ENCODE measurements at places on chromosomes 12 and 14.

- DNase-seq: no peak
Measured at GRCh38 chr14:100893760-100894159, 9.8 kb downstream of the RTL1 start.

DNA sequence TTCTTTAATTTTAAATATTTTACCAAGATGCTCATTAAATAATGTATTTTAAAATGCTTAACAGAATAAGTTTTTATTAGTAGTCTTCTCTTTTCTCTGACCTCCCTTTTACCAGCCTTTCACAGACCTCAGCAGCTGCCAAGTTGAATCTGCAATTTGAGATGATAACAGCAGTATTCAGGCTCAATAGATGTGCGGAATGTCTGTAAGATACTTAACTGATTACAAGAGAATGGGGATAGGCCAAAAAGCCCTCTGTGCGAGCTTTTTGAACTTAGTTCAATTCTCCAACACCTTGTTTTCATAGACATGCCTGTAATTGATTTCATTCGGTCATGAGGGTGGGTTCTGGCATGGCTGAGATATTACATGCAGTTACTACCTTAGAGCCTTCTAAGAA lies 277.2 kb downstream of the TMTC2 start:
- DNase-seq: no peak

GRCh38 chr12:579420-580110 lies 83.7 kb downstream of the NINJ2 start:
- DNase-seq: no peak

- DNase-seq: no peak
Measured at GRCh38 chr12:8519171-8519570, 5.9 kb downstream of the CLEC4D start.

- DNase-seq: no peak
Measured at GRCh38 chr14:61266436-61266835, 14.7 kb downstream of the TMEM30B start.

- no peak for DNase-seq
Measured at GRCh38 chr12:1862973-1863372, 42.6 kb downstream of the LRTM2 start.

DNA sequence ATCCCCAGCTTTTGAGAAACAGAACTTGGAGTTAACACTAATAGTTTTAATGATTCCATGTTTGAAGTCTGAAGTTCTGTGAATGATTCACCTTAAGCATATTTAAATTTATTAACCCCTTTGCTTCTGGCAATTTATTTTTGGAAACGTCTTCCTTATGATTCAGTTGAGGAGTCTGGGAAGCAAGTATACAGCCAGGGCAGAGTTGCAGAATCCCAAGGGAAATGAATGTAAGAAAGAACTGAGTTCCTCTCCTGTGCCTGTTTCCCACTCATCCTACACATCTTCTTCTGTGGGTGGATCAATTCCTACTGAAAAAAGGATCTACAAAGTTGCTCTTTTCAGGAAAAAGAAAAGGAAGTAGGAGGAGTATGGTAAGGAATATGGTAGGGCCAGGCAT lies 108.2 kb upstream of the CCDC91 start:
- no peak for DNase-seq

- DNase-seq: peak; percentile 4
Measured at GRCh38 chr12:52207106-52207505, 15.3 kb upstream of the KRT80 start.

DNA sequence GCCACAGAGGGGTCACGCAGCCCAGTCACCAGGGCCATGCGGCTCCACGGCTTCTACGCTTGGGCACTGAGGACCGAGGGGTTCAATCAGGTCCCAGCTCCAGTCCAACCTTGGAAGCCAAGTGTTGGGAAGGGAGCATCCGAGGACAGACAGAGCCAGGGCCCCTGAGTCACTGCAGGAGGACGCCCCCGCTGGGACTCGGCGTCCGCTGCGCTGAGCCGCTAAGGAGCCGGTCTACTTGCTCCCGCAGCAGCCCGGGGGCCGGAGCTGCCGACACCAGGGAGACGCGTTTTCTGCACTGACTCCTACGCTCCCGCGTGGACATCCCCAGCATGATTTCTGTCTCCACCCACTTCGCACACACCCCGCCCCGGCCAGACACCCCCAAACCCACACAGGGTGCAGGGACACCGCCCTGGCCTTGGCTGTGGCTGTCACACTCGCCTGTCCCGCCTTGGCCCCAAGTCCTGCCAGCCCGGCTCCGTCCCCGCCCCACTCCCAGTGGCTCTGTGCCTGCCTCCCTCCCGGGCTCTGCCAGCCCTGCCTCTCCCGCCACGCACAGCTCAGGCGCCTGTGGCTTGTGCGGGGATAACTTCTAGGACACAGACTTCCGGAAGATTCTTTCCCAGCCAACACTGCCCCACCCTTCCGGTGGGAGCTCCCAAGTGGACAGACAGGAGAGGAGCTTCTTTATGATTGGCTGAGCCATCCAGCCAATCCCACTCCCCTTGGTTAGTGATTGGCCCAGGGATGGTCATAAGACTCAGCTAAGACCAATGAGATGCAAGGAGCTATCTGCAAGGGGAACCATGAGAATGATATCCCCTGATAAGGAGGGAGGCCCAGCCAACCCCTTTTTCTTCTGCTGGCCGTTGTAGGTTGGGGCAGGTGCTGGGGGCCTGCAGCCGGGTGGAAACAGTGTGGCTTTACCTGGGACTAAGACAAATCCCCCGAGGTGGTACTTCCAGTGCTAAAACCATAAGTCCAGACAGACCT lies 118.9 kb upstream of the SFSWAP start:
- no peak for DNase-seq

DNA sequence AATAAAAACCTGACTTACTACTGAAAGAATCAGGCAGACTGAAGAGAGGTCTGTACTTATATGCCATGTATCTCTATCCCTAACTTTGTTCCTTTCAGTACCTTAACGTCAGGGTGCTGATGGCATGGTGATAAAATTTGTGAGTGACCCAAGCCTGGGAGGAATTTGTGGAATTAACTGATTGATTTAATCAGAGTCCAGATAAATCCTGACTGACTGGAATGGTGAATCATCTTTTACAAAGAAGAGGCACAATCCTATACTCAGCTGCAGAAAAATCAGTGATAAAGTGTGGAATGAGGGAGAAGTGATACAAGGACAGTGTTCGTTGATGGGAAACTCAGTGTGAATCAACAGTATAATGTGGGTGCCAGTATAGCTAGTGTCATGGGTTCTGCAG lies 3.7 kb downstream of the TDG start:
- no peak for DNase-seq

DNA sequence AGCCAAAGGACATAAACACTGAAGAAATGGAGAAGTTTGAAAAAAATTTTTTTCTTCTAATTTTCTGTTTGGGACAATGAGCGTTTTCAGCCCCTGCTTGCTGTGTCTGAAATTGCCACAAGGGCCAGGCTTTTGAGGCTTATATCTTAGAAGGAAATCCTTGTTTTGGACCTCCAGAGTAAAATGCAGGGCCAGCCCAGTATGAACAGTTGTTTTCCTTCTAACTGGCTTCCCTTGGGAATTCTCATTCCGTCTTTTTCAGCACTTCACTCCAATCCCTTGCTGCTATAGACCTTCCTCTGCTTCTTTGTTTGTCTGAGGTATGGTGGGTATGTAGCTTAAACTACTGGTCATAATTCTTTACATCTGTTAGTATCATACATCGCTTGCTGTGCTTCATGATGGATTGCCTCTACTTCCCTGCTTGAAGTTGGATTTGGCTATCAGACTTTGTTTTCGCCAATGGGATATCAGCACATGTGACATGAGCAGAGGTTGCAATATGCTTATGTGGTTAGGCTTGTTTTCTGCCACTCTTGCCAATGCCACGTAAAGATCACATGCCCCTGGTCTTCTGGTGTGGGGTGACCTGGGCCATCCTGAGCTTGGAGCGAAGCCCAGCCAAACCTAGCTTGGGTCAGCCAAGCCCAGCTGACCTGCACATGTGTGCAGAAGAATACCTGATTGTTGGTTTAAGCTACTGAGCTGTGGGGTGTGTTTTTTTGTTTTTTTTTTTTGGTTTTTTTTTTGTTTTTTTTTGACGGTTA lies 64.7 kb downstream of the AVPR1A start:
- no peak for DNase-seq

GRCh38 chr14:105213361-105213760 lies 32.2 kb upstream of the NUDT14 start:
- DNase-seq: no peak

DNA sequence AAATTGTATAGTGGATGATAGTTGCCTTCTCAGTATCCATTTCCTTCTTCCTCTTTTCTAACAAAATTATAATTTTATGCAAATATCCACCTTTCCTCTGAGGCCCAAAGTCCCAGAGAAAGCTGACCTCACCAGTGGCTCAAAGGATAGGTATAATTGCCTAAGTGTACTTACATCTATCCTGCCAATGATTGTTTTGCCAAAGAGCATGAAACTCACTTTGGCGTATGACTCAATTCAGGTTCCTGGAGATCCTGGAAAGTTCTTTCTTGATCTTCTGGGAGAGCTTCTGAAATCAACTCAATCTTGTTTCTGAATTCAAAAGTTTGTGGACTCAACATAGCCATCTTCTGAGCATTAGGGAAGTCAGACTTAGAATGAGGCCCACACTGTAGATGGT lies 10.5 kb upstream of the RBM25 start:
- no peak for DNase-seq

DNA sequence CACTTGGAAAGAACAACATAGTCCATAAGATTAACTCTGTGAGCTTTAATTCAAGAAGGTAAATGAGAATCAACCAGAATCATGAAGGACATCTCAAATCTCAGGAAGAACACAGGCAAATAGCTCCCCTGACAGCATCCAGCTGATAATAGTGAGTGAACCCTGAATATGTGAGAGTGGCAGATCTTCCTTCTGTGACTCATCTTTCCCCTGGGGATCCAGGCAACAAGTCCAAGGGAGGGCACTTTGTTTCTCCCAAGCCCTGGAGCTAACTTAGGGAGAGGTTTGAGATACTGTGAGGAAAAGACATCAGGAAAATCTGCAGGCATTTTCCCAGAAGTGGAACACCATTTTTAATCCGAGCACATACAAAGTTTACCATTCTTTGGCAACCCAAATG lies 763.9 kb upstream of the MGAT4C start:
- no peak for DNase-seq

- DNase-seq: no peak
Measured at GRCh38 chr12:108619369-108620160, 14.1 kb downstream of the SELPLG start.

DNA sequence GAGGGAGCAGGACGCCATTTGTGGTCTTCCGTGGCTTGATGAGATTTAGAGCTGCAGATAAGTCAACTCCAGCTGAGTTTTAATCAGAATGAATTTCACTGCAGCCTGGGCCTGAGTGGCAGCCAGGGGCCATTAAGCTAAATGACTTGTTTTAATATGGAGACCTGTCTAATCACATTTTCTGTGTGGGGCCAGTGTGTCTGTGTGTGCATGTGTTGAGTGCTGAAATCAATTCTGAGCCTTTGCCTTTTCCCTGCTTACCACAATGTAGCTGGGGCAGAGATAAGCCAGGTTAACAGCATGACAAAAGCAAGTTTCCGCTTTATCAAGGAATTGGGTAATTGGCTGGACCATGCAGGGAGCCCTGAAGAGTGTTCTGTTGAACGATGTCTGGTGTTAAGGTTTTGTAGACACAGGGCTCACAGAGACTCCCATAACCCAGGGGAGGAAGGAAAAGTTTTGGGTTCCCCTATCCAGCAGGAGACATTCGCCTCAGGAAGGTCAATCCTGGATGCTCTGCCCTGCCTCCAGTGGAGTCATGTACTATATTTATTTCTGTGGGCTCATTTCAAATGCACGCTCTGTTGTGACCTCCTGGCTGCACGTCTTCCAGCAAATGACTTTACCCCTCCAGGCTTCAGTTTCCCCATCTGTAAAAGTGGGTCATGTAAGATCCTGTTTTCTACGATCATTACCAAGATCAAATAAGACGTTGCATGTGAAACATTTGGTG lies 24.2 kb downstream of the RPH3A start:
- no peak for DNase-seq

- DNase-seq: peak; percentile 94
Measured at GRCh38 chr12:65169320-65170208, at the start of gene LEMD3. Gene LEMD3 (plus strand): TSS chr12:65169583. CDS start chr12:65169597, 14 bp downstream.

DNA sequence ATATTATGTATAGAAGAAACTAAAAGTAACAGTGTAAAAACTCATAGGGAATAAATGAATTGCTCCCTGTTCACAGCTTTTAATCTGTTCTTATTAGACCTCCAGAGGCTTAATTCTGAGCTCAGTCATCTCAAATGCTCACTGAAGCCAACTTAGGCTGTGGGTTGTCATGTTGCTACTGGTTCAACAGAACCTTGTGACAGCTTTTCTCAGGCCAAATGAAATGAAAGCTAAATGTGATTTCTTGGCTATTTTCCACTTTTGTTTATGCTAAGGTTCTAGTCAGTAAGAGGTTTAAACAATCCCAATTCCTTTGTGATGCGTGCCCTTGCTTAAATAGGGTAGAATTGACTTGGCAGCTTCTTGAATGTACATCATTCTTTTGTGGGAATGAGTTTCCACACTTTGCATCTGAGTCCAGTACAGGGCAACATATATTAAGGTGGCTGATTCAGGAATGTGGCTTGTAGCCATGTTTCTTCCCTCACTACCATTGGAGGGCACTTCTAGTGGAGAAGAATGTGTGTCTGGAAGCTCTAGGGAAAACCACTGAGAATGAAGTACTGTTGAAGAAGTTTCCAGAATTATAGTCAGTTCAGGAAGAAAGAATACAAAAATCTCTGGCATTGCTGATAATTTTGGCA lies 156.4 kb downstream of the NEDD1 start:
- no peak for DNase-seq

- no peak for DNase-seq
Measured at GRCh38 chr12:51753980-51754675, 94.4 kb downstream of the FIGNL2 start.

DNA sequence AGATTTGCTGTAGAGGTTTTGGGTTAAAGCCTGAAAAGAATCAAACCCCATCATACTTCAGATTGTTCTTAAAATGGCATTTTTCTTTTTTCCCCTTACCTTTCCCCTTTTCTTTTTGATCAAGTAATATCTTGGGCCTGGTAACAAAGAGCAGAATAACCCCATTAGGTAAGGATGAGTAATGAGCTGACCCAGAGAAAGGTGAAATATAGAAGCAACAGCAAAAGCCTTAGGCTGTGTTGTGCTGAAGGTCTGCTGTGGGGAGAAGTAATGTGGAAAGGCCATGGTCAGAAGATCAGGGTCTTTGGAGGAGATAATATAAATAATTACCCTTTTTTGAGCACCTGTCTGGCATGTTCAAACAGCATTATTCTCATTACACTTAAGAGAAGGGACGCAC lies 42.3 kb downstream of the MIA2 start:
- no peak for DNase-seq

DNA sequence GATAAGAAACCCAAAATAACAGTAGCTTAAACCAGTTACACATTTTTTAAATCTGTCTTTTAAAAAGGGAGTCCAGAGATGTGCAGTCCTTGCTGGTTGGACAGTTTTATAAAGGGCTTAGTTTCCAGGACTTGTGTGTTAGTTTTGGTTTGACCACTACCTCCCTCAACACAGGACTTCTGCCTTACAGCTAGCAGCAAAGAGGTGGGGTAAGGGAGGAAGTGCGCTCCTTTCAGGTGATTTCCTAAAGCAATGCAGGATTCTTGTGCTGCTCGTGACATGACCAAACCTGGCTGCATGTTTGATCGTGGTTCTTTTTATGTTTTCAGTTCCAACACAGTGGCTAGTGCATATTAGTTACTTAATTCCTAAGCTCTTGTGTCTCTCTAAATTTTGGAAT lies 266.2 kb downstream of the TMTC2 start:
- no peak for DNase-seq

- DNase-seq: peak; percentile 71
Measured at GRCh38 chr12:132904718-132905328, 17.4 kb upstream of the CHFR start.

- no peak for DNase-seq
Measured at GRCh38 chr14:36258241-36258640, 62.2 kb downstream of the MBIP start.

- peak; percentile 81 for DNase-seq
Measured at GRCh38 chr12:11773889-11774677, 124.6 kb downstream of the ETV6 start.
